Naive thymus-derived CD4-positive, alpha-beta T cell (primary cell): ENCODE measurements at places on chromosomes 16 and 17.

- no peak for DNase-seq
These were observed 38.2 kb downstream of the CBFA2T3 start for GRCh38 chr16:88938777-88939244.

GRCh38 chr16:2487903-2488531 is 13.1 kb downstream of the TBC1D24 start:
- no peak for DNase-seq

GRCh38 chr17:74951680-74952421 is 16.2 kb downstream of the OTOP3 start:
- no peak for DNase-seq

- DNase-seq: no peak
These were observed 10.3 kb downstream of the NSMCE1 start for GRCh38 chr16:27258241-27258734.

GRCh38 chr16:66130296-66130905 is 236.1 kb upstream of the CDH5 start:
- no peak for DNase-seq

- no peak for DNase-seq
These were observed 3.1 kb upstream of the BAIAP3 start for GRCh38 chr16:1330260-1330914.

DNA sequence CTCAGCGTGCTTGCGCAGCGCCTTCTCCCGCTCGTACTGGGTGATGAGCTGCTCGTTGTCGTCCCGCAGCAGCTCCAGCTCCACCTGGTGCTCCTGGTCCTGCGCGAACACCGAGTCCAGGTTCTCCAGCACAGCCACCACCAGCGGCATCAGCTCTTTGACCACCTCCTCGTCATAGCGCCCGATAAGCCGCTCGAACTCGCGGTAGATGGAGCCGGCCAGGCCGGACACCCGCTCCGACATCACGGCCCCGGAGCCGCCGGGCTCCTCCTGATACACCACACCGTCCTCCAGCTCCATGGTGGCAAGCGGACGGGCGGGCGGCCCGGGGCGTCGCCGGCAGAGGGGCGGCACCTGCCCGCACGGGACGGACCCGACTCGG is 320 bp downstream of the SPAG9 start:
- no peak for DNase-seq

GRCh38 chr16:50731989-50732832 is 9.7 kb upstream of the CYLD start:
- no peak for DNase-seq

DNA sequence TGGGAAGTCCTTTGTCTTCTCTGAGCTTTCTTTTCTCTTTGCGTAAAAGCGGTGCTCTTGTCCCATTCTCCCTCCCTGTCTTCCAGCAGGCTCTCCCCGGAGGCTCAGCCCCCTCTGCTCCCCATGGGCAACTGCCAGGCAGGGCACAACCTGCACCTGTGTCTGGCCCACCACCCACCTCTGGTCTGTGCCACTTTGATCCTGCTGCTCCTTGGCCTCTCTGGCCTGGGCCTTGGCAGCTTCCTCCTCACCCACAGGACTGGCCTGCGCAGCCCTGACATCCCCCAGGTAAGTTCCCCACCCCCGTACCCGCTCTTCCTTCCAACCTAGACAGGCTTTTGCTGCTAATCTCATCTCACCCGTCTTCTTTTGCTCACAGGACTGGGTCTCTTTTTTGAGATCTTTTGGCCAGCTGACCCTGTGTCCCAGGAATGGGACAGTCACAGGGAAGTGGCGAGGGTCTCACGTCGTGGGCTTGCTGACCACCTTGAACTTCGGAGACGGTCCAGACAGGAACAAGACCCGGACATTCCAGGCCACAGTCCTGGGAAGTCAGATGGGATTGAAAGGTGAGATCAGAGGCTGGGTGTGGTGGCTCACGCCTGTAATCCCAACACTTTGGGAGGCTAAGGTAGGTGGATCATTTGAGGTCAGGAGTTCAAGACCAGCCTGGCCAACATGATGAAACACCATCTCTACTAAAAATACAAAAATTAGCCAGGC is 1.3 kb downstream of the TMEM219 start:
- no peak for DNase-seq
